ENCODE measurements at places on chromosomes 6 and 20.

DNA sequence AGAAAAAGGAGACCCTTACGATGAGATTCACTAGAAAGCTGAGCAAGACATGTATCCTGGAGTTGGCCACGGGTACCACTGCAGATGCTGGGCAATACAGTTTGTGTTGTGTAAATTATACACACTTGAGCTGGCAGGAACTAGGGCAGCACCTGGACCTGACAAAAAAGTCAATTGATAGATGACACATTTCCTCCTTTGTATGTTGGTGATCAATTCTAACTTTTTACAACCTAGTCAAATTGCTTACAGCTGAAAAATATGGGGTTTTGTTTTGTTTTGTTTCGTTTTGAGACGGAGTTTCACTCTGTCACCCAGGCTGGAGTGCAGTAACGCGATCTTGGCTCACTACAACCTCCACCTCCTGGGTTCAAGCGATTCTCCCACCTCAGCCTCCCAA is 108.9 kb downstream of the UST start:
- DNase-seq = no peak

DNA sequence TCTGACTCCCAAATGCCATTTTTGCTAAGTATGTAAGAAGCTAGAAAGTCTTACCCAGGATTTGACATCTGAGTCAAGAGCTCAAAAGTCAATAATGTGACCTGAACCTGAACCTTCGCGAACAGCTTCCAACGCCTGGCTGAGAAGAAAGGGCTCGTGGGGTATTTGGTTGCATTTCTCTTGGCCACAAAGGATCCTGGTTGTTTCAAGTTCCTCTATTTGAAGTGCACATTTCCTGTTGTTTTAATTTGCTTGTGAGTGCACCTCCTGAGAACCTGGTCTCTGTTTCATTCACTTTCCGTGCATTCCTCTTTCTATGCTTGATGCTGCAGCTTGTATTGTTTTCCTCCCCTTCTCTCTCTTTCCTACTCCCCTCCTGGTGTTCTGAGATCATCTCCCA is 212.5 kb downstream of the FOXA2 start:
- DNase-seq = peak; percentile 74

DNA sequence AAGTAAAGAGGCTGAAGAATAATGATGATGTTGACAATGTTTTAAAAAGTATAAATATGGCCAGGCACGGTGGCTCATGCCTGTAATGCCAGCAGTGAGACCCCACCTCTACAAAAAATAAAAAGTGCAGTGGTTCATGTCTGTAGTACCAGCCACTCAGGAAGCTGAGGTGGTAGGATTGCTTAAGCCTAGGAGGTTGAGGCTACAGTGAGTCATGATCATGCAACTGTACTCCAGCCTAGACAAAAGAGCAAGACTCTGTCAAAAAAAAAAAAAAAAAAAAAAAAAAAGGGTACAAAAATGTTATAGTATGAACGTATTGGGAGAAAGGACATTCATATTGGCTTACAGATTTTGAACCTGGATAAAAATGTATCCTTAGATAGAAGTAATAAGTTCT is 543.1 kb upstream of the IRAK1BP1 start:
- DNase-seq = no peak

DNA sequence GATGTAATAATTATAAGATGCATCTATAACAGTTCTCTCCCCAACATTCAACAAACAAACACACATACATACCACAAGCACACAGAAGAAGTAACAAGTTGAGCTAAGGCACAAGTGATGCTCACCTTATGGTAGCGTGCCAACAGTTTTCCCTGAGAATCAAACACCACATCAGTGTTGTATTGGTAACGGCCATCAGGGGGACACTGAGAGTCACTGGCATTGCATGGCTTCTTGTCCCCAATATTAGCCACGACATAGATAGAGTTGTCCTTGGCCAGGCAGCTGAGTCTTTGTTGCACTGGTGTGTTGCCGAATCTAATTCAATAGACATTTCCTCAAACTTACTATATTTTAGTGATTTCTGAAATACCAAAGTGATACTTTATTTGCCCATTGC is 14.8 kb upstream of the VNN1 start:
- DNase-seq = no peak

DNA sequence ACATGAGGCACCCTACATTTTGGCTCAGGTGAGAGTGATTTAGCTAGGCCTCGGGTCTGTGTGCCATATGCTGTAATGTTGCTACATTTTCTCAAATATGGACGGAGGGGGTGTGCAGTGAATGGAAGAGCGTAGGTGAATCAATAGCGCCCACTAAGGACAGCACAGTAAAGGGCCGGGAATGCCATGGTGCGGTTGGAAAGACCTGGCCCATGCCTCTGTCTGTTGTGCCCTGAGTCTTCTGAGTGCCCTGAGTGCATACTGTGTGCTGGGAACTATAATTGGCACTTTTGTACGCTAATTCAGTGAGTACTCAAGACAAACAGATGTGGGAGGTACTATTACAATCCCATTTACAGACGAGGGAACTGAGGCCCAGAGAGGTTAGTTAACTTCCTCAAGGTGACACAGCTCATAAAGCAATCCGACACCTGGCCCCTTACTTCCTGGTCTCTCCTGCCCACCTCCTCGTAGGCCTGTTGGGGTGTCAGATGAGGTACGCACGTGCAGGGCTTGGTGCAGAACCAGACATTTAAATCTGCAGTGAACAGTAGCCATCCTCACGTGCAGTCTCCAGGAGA is 17.3 kb downstream of the SLC22A1 start:
- no peak for DNase-seq

DNA sequence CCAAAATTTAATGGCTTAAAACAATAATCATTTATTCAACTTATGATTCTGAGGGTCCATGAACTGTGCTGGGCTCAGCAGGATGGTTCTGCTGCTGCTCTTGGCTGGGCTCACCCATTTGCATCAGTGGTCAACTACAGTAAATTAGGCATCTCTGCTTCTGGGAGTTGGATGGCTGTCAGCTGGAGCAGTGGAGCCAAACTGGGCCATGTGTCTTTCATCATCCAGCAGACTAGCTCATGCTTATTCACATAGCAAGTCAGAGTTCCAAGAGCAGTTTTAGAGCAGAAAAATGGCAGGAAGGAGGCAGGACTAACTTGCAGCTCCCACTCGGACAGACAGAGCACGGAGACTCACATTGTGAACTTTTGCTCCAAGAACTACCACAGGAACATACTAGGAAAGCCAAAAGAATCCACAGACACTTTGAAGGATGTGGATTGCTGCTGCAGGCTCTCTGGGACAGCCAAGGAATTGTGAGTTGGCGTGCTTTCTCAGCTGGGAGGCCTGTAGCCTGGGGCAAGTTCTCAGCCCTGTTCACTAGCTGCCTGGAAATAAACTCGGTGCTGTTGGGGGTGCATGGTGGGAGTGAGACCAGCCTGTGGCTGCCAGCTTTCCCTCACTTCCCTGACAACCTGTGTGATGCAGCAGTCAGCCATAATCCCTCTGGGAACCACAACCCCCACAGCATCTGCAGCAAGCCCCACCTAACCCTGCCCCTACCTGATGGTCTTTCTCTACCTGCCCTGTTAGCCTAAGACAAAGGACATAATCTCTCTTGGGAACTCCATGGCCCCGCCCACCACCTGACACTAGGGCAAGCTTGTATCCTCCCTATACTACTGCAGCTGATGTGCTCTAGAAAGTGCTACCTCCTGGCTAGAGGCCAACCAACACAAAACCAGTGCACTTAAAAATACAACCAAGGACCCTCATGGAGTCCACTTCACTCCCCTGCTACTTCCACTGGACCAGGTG is 129.0 kb downstream of the JPH2 start:
- peak; percentile 68 for DNase-seq

DNA sequence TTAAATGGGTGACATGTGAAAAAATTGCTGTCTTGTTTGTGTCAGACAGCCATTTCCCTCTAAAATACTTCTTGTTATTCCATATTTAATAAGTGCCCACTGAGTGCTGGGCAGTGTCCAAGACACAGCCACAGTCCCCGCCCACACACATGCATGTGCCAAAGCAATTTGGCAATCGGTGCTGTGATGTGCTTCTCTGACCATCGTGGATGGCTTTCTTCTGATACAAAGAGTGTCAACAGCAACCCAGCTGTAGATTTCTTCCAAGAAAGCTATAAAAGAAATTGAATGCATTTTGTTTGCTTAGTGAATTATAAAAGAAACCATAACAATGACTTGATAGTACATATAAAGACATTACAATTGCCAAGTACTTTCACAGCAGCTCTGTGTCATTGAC is 140.5 kb upstream of the ATXN1 start:
- no peak for DNase-seq

GRCh38 chr6:31805939-31806469 is 762 bp downstream of the LSM2 start:
- DNase-seq = no peak

DNA sequence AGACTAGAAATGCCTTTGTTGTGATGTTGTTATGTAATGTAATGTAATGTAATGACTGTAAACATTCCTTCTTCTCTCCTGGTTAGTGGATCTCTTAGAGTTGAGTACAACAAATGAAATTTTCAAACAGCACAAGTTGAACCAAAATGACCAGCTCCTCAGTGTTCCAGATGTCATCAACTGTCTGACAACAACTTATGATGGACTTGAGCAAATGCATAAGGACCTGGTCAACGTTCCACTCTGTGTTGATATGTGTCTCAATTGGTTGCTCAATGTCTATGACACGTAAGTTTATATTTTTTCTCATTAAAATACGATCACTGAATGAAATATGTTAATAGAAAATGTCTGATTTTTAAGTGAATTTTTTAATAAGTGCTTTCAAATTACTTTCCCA is 496.7 kb downstream of the UTRN start:
- no peak for DNase-seq

GRCh38 chr6:157575436-157576145 is 194.6 kb downstream of the ZDHHC14 start:
- DNase-seq = no peak

GRCh38 chr20:35010405-35011192 is 54.9 kb downstream of the MYH7B start:
- DNase-seq = no peak

DNA sequence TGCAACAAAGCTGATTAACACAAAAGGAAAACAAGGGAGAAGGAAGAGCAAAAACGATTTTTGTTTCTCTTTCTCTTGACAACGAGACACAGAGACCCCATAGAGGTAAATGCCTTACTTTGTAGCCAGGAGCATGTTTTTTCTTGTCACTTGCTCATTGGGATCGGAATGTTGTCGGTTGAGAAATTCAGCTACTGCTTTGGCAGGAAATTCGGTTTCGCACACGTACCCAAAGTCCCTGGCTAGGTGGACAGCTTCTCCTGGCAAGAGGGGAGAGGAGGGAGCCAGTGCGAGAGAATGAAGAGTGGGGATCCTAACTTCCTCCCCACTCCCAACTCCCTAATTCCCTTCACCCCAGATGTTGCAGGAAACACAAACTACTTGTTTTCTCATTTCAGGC is 14.5 kb downstream of the TFAP2A start:
- DNase-seq = no peak

DNA sequence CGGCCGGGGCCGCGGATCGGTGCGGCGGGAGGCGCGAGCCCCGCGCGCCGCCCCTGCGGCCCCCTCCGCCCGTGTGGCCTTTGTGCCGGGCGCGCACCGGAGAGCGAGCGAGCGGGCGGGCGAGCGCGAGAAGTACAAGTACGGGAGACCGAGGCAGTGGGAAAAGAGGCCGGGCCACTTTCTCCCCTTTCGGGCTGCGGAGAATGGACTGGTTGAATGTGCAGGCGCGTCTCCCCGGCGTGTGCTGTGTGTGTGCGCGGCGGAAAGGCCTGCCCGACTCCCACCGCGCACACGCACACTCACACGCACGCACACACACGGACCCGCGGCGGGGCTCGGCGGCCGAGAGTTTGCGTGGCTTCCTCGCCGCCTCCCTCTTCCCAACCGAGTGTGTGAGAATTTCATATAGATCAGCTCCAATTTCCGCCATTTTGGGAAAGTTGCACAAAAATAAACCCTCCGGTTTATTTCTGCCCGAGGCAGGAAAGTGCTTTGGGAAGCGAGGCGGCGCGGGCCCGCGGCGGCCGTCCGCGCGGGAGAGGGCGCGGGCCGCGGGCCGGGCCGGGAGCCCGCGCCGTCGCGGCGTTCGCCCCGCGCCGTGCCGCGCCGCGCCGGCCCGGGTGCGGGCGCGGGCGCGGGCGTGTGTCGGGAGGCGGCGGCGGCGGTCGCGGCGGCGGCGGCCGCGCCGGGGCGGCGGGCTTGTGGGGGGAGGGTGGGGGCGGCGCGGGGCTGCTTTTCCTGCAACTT is 1.1 kb downstream of the L3MBTL3 start:
- DNase-seq = no peak

GRCh38 chr20:2396241-2396814 is 15.6 kb downstream of the TGM6 start:
- DNase-seq = no peak
